ENCODE measurements at places on chromosomes 1 and 21.

DNA sequence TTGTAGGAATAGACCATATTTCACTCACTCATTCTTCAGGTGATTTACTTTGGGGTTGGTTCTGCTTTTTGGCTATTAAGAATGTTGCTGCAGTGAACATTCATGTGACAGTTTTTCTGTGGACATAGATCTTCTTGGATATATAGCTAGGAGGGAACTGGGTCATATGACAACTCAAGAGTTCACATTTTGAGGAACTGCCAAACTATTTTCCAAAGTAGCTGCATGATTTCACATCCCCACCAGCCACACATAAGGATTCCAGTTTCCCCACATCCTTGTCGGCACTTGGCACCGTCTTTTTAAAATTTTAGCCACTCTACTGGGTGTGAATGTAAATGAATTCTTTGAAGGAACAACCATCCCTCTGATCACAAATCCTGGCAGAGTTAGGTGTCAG, 126.0 kb downstream of the PRDM2 start:
- DNase-seq, result no peak

DNA sequence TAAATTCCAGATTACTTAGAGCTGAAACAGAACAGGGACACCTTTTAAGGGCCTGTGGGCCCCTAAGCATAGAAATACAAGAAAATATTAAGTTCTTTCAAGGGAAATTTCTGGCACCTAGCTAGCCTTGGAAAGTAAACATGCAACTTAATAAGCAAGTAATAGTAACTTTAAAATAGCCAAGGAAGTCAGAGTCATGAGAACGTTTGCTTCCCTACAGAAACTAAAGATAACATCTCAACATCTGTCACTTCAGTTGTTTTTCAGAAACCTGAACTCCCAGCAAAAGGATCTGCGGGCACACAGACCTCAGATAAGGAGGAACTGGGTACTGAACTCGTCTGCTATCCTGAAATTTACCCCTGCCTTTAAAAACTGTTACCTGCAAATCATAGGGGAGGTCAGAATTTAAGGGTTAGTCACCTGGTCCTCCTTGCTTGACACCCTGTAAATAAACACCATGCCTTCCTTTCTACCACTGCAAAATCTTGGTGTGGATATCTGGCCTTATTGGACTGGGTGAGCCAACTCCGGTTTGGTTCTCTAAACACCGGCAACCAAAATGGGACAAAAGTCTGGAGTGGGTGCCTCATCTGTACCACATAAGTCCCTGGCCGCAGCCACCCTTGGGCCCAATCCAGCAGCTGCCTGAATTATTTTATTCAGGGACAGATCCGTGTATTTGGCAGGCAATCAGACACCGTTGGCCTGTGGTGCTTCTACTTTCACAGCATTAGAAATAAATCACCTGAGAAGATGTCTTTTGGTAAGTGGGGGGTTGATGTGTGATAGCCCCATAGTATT, 27.9 kb downstream of the NRDC start:
- DNase-seq, result peak; percentile 48

DNA sequence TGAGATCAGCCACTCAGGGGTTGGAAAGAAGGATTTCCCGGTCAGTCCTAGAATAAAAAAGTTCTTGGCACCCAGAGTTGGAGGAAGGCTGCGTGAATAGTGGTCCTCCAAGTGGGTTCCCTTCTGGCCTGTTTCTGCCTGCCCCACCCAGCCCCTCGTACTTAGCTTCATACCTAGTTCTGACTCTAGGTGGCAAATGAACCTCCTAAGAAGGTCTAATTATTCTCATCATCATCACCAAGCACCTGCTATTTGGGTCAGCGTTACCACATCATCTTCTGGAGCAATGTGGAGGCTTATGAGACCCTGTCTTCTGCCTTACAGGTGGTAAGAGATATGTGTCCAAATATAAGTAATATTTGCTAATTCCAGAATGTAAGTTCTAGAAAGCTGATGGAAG, 35.9 kb upstream of the NFASC start:
- DNase-seq, result peak; percentile 57

DNA sequence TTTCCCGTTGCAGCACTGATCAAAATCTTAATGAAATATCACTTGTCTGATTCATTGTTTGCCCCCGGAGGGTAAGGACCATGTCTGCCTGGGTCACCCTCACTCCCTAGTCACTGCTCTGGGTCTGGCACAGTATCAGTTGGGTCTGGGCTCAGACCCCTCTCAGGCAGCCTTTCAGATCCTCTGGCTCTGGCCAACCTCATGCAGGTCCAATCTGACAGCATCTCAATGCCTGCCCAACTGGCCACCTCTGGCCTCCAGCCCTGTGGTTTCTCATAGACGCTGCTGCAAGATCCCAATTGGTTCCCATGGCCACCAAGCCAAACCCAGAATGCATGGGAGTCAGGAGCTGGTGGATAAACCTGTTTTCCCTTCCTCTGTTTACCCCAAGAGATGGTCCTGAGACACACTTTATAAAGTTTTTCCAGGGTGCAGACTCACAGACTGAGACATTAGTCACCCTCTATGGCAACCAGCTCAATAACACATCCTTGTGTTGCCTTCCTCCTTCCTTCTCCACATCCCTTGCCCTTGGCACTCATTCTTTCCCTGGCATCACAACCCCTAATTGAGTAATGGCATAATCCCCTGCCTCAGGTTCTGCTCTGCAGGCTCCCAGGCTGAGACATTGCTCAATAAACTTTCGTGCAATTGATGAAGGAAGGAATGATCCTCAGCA, 199.2 kb downstream of the GRIK3 start:
- DNase-seq, result peak; percentile 26

DNA sequence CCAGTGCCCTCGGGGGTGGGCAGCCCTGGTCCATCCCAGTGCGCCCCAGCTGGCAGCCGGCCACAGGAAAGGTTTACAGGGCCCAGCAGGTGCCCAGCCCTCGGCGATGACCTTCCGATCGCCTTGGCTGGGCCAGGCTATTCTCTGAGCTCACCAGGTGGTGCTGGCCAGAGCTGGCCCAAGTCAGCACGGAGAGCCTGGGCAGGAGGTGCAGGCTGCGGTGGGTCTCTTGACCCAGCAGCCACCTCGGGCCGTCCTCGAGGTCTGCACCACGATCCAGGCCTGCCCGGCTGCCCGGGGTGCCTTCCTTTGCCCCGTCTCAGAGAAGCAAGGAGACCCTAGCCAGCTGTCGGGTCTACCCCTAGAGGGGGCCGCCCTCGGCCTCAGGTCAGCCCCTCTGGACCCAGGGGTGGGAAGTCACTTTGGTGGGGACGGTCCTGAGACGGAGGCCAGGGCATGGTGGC, 370 bp downstream of the PERM1 start:
- no peak for DNase-seq

DNA sequence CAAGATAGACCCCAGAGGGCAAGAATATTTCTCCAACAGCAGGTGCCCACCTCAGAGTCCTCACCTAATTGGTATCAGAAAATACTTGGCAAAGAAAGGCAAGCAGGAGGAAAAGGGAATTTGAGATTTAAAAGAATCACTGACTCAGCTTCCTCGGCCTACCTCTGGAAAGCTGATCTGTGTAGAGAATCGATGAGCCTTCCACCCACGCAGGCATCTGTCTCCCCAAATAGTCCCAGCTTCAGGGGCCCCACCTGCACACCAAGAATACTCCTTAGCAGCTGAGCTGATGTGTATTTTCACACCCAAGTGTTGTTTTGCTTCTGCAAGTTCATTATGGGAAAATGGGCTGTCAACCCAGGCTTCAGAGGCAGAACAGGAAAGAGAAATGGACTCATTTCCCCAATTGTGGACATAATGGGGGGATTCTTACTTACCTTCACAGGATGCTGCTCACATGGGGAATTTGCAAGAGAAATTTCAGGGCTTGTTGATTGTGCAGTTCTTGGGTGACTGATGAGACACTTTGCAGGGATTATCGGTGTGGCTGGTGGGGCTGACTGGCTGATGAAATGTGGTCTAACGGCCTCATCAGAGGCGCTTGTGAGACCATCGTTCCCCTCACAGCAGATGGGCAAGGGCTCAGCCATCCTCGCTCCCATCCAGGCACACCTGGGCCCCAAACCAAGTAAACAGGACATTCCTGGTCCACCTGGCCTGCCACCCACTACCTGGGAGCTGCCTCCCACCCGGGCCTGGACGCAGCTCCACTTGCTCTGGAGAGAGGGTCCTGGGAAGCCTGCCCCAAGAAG, 436.3 kb downstream of the PTPRU start:
- no peak for DNase-seq

DNA sequence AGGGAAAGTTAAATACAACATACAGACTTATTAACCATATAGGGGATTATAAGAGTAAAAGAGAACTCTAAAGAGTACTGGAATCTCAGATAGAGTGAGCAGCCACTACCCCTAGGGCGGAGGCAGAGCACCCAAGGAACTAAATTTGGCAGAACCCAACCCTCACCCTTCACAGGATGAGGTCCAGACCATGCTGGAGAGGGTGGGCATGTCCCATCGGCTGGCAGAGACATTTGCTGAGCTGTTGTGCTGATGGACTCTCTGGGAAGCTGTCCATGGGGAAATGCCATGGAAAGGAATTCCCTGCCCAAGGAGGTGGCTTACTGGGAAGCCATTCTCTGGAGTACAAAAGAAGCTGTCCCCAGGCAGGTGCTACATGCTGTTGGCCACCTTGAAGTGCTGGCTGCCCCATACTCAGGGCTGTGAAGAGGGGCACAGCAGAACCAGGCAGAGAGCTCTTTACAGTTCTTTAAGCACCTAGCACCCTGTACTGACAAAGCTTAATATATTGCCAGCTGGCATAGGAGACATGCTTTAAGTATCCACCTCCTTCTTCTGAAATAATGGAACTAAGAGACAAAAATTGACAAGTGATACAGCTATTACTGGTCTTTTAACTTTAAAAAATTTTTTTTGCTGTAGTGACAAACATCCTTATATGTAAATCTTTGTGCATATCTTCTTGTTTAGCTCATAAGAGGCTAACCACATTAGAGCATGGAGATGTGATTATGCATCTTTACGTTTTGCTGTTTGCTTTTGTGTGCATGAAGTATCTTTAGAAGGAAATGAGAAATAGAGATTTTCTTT, 29.6 kb downstream of the TSNAX start:
- DNase-seq, result no peak

- DNase-seq, result peak; percentile 56
Observed at GRCh38 chr1:207404849-207405525, 49.1 kb upstream of the CR2 start.

DNA sequence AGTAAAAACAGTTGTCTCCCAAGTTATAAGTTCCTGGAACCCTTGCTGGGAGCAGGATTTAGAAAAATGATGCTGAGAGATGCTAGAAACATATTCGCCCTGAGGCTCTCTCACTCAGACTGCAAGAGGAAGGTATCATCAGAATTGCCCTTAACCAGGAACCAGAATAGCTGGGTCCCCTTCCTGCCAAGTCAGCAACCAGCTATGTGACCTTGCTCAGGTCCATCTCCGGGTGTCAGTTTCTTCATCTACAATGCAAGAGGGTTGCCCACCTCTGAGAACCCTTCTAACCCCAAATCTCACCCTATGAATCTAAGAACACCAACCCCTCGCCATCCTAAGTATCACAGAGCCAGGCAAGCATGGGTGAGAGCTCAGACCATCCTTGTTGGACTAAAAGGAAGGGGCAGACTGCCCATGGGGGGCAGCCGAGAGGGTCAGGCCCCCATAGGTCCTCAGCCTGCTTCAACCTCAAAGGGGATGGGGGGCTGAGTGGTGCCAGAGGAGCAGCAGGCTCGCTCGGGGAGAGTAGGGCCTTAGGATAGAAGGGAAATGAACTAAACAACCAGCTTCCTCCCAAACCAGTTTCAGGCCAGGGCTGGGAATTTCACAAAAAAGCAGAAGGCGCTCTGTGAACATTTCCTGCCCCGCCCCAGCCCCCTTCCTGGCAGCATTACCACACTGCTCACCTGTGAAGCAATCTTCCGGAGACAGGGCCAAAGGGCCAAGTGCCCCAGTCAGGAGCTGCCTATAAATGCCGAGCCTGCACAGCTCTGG, 390 bp upstream of the S100A9 start:
- peak; percentile 34 for DNase-seq

DNA sequence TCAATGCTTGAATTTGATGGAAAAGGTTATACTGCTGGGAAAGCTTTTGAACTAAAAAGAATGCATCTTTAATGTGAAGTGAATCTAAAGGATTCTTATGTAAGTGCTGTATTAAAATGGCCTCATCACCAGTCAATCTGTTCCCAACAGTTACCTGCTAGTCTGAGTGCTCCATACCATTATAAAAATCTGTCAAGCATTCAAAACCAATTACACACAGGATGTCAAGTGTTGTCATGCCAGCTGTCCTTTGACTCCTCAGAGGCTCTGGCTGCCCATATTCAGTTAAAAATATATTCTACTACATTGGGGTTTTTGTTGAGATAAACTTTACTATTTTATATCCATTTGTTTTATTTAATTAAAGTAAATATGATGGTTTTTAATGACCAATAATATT, 1587.7 kb downstream of the AMY1C start:
- DNase-seq, result peak; percentile 72

DNA sequence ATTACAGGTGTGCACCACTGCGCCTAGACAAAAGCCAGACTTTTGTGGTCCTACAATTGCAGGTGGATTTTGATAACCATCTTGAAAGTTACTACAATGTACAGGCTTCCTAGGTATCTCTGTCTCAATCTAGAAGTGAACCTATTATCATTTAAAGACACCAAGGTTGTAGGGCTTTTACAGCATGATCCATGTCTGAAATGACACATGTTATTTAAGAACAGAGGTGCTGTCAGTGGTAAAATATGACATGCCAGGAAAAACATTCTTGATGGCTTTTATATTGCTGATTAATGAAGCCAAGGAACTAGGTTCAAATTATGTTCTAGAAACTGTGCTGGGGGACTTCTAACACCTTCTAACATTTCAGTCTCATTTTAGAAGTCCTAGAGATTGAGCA, 253.1 kb downstream of the SDCCAG8 start:
- DNase-seq, result no peak

- DNase-seq, result peak; percentile 6
Observed at GRCh38 chr1:8903908-8904650, 25.6 kb upstream of the ENO1 start.

DNA sequence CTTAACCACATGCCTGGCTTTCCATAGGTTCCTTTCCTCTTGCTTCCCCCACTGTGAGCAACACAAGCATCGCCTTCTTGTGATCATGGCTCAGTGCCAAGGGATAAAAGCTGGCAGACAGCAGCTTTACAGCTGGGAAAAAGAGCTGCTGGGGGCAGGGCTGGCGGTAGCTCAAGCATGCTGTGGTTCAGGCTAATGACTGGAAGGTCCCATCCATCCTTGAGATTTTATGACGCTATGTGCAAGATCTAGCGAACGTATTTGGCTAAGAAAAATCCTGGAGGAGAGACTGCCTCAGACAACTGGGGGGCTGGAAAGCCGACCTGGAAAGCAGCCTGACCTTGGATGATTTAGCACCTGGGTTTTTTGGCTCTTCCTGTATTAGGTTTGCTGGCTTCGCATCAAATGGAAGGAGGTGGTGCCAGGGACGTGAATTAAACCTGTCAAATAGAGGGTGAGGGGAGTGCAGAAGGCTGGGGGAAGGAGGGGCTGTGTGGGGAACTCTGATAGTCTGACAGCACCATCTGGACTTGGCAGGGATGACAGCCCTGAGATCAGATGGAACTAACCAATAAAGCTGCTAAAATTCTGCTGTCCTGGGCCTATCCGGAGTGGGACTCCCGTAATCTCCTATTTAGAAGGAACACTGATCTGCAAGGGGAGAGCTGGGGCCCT, 34.8 kb downstream of the ZMYND12 start:
- DNase-seq, result peak; percentile 94

Data from NCI-H69 (cell line).